Stimulated activated CD4-positive, alpha-beta T cell treated with anti-CD3 and anti-CD28 coated beads, Interleukin-15, amount 100 ng/mL, for 48 hours (primary cell): ENCODE measurements at places on chromosomes 5 and 9.

- no peak for DNase-seq
These were observed 159.6 kb downstream of the ACTL7B start for GRCh38 chr9:108696156-108696555.

DNA sequence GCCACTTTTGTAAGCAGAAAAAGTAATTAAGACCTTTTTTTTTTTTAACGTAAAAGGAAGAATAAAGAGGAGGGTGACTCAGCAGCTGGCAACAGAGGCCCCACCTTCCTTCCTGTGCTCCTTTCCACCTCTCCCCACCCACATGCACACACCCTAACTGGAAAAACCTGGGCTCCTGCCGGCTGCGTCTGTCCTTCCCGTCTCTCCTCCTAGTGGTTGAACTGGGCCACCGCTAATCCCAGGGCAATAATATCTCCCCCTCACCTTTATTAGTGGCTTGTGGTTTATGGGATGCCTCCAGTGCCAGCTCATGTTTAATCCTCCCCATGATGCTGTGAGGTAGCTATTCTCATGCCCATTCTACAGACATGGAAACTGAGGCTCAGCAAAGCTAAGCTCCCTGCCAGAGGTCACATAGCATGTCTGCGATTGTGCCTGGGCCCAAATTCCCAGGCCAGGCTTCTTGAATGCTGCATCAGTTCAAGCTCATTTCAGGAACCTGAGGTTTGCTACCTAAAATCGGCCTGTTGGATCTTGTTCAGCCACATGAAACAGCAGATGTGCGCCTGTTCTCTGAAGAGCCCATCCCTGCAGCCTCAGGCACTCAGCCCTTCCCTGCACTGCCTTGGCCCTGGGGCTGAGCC is 60.9 kb upstream of the IL17B start:
- no peak for DNase-seq

DNA sequence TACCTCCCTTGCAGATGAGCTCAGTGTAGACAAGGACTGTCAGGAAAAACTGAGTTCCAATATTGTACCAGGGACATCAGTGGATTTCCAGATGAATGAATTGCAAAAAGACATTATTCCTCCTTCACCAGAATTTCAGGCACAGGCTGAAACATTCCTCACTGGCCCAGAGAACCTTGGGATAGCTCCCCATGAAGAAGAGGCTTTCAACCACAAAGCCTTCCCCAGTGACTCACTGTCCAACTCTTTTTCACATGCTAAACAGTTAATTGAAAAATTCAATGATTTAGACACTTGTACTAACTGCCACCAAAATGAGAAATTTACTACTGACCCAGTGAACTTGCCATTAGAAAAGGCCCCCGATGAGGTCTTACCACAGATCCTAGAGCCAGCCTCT is 144.5 kb downstream of the UNC13B start:
- no peak for DNase-seq

- no peak for DNase-seq
These were observed 54.7 kb downstream of the SECISBP2 start for GRCh38 chr9:89372979-89373378.

GRCh38 chr5:176389135-176390123 is 878 bp downstream of the HIGD2A start:
- DNase-seq, result no peak

DNA sequence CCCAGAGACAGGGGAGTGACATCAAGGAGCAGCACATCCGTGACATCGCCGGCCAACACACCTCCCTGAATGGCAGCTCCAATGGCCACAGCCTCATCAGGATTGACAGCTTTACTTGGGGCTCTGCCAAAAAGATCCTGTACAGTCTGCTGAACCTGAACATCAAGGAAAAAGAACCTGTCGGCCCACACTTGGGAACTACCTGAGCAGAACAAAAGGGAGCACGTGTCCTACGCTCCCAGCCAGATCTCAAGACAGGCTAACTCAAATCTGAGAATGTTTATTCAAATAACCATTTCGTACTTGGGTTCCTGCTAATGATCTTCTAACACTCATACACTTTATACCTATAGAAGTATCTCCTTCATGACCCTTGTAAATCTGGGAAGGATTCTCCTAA is 15.3 kb downstream of the HSPA9 start:
- DNase-seq, result no peak

DNA sequence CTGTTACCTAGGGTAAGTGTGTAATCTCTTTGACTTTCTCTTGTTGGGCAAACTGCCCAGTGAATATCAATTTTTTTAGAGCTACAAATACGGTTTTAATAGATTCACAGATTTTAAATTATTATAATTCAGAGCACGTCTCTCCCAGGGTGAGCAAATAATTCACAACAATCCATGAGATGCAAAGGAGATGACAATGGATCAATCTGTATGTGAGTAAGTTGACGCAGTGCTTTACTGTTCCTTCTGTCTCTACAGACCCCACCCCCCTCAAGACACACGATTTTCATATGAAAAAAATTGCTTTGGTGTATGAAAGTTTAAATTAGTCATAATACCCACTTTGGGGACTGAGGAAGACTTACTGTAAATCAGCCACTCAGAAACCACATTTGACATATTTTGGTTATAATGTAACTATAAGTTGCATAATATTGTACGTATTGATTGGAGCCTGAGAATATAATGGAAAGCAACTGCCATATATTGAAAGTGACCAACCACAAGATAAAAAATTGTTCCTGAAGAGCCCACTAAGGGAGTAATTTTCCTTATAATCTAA is 201.7 kb downstream of the BNC2 start:
- no peak for DNase-seq

DNA sequence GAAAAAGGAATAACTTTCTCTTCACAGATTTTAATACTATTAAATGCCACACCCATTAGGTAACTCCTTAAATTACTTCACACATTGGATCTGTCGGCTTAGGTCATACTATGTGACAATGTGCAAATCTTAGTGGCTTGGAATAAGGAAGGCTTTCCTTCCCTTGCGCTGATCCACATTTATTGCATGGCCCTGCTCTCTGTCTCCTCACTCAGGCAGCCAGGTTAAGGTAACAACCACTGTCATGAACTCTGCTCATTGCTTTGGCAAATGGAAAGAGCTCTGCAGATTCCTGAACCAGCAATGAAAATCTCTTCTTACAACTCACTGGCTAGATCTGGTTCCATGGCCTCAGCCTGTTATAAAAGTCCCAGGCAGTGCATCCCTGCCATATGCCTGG is 121.9 kb upstream of the NFIB start:
- DNase-seq, result no peak

DNA sequence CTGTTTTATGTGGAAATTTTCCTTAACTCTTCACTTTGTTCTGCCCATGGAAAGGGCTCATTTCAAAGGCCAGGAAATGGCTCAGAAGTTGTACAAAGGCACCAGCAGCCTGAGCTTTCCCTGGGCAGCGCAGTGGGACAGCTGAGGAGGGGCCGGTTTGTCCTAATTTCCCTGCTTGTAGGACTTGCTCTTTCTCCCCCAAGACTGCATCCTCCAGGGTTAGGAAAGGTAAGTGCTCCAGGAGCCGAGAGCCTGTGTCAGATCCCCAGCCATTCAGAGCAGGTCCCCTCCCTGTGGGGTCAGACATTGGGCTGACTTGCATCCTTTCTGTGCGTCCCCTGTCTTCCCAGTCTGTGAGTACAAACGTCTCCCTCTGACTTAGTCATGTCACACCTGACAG is 43.5 kb downstream of the AGXT2 start:
- DNase-seq, result no peak

DNA sequence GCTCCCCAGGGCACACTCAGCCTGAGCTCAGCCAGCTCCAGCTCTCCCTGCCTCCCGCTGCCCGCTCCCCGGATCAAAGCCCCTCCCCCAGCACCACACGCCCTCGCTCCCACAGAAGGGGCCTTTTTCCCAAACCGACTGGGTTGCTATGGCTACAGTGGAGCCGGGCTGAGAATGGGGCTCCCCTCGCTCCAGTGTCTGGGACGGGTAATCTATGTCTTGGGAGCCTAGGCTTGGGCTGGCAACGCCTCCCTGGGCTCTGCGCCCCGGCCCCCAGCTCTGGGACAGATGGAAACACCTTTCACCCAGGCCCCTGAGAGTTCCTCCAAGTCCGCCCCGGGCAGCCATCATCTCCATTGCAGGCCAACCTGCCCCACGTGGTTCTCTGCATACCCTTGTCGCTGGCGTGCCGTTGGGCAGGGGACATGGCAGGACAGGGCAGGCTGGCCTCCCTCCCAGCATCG is 29.6 kb downstream of the NOTCH1 start:
- no peak for DNase-seq

DNA sequence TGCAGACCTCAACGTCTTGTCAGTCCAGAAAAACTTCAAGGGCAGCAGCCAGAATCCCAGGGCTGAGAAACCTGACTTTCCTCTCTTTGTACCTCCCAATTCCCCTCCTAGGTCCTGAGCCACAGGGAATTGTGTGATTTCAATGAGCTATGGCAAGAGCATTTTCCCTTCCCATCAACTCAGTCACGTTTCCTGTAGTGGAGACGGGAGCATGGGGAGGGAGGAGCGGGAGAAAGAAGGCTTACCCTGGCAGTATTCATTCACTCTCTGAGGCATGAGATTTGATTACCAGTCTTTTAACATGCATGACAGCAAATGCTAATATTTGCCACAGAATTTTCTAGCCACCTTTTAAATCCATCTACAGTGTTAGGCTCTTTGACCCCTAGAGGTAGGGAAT is 109.4 kb upstream of the TBCA start:
- no peak for DNase-seq

- DNase-seq, result no peak
These were observed 15.8 kb downstream of the MGAT1 start for GRCh38 chr5:180786531-180787398.

DNA sequence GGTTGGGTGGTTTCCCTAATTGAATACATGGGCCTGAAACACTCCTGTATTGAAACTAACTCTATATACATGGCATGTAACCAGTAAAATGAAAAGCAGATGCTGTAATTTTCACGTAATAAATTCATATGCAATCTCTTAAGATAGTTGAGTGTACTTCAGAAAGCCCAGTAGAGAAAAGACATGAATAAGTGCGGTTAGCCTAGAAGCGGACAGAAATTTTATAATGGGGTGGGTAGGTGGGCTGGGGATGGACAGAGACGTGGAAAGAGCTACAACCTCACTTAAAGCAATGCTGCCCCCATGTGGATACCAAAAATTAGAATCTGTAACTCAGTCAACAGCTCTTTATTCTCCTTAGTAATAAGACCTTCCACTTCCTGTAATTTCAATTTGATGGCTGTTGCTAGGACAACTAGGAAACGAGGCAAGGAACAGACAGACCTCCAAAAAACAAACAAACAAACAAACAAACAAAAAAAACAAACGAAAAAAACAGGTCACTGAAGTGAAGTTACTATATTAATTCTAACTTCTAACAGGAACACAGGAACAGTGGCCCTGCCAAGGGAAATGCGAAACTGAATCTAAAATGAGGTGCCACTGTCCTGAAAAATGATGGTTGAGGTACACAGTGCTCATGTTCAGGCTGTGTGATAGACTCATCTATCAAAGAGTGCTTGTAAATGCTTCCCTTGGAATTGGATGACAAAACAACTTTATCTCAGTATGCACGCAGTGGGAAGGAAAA is 103.4 kb upstream of the GNA14 start:
- DNase-seq, result no peak

DNA sequence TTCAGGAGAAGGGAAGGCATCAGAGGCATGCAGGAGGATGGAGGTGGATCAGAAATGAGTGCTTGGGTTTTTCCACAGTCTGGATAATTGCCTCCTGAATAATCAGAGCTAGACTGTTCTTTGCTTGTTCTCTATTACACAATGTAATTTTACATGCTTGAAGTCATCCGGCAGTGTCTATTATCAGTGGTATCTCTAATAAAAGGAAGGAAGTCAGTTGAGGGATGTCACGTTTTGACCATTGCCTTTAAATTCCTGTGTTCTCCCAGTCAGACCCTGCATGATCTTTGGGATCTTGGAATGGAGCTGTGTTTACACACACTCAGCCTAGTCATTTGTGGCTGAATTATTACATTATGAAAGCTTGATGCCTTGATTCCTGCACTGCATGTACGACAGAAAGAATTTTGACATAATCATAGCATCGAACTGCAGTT is 91.0 kb downstream of the PDE8B start:
- no peak for DNase-seq

GRCh38 chr5:174273325-174273724 is 227.8 kb downstream of the NSG2 start:
- DNase-seq, result no peak

GRCh38 chr5:81234299-81234698 is 1.2 kb downstream of the CKMT2 start:
- no peak for DNase-seq

- no peak for DNase-seq
These were observed 99.8 kb upstream of the SSBP2 start for GRCh38 chr5:81850501-81851357.

DNA sequence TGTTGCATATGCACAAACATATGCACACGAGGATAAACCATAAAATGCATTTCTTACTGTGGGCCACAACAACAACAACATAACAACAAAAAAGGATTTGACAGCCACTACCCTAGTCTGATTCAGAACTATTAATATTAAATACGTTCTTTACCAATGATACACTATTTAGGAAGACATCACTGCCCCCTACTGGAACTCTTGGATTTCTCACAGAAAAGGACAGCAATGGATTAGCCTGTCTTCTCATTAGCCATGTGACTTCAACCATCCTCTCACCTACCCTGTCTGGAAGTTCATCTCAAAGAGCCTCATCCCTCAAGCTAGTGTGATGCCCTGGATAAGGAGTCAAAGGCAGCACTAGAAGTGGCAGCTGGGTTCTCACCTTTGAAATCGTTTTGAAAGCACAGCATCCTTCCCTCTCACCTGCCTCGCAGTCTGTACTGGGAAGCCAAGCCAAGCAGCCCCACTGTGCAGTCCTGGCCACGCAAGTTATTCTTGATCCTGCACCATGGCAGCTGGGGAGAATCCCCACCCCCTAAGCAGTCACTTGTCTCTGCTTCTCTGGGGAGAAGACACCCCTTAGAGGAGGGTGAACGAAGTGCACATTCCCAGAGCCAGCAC is 64.6 kb downstream of the SH3TC2 start:
- DNase-seq, result no peak

- no peak for DNase-seq
These were observed 91.1 kb downstream of the NRG2 start for GRCh38 chr5:139951983-139952382.

- no peak for DNase-seq
These were observed 1011.3 kb upstream of the C9orf72 start for GRCh38 chr9:28584542-28584941.
